ENCODE measurements at places on chromosomes 4 and X. TPM values are rescaled to one million over a fixed set of nuclear protein-coding genes. Genes with fewer than 3 reads are reported as not detected.

DNA sequence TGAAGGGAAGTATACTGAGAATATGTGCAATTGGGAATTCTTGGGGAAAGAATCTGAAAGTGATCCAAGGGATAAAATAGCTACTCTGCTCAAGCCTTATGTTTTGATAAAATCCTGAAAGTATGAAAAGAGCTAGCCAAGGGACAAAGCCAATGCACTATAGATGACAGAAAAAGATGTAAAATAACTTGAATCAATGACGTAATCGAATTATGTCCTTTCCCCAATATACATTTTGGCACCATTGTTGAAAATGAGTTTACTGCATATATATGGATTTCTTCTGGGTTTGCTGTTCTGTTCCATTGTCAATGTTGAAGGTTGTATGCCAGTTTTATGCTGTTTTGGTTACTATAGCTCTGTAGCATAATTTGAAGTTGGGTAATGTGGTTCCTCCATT, 407.3 kb downstream of the DCAF12L2 start:
- no peak for DNase-seq

- DNase-seq, result no peak
These were observed 71.2 kb downstream of the LNX1 start for GRCh38 chr4:53520116-53520515.

DNA sequence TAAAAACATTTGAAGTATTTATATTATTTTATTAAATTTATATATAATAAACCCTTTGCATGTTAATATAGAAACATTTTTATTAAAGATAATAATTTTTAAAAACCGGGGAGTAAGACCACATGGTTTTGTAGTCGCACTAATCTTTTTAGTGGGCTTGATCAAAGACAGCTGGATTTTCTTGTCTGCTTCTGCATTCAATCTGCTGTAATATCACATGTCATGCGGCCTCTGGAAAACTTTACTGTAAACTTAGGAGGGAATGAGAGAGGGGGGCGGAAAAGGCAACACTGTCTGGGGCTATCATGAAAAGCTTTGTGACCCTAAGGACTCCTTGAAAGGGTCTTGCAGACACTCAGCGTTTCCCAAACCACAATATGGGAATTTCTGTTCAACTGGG, 62.8 kb upstream of the NLGN4X start:
- peak; percentile 22 for DNase-seq

The GPR119 gene
- polyA plus RNA-seq, result not detected

The RASGEF1B gene
- polyA plus RNA-seq, result 12.0 TPM

Measured in left kidney (tissue), 8 donors.